ENCODE measurements at places on chromosomes 7 and 10.

DNA sequence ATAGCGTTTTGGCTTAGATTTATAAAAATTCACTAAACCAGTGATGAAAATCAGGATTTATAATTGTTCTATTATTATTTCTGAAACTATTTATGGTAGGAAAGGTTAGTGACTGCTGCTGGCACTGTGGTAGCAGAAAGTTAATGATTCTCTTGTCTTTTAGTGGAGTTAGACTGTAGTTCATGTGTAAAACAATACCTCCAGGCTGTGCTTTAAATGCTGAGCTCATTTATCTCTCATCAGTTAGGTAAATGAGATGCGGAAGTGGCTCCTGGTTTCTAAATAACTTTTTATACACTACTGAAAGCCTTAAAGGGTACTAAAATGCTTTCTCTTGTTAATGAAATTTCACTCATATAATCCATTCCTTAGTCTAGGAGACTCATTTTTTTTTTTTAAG lies 326.8 kb upstream of the POT1 start:
- no peak for DNase-seq

GRCh38 chr7:32891043-32891799 lies at the start of gene KBTBD2:
Gene KBTBD2 (minus strand): TSS chr7:32891760. CDS start chr7:32879604, 12,156 bp downstream.
- peak; percentile 61 for DNase-seq

DNA sequence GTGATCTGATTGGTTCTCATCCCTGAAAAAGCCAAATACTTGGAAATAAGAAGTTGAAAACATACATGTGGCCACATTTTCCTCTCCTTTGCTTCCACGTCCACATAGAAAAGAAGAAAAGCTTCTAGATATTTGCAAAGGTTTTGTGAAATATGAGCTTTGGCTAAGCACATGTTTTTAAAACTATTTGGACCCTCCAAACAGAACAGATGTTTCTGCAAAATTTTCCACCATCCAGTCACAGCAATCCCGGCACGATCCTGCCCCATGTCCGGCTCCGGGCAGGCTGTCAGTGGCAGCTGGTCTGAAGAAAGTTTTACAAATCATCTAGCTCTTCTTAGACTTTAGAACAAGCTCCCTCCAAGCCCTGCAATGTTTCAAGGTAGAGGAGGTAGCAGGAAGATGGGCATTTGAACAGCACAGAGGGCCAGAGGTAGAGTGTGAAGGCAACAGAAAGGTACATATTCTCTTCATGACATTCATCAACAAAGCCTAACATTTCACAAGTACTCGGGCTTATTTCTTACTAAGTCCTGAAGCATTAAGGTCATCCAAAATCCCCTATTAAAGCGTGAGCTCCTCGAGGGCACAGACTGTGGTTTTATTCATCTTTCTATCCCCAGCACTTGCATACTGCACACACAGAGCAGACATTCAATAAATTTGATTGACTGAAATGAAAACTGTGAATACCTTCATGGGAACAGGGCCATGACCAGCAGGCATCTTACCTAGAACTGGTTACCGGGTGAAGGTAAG lies 110.1 kb downstream of the JAZF1 start:
- no peak for DNase-seq

GRCh38 chr7:18771834-18772566 lies 276.5 kb downstream of the HDAC9 start:
- DNase-seq, result no peak

GRCh38 chr10:3623746-3624145 lies 161.3 kb downstream of the KLF6 start:
- no peak for DNase-seq

DNA sequence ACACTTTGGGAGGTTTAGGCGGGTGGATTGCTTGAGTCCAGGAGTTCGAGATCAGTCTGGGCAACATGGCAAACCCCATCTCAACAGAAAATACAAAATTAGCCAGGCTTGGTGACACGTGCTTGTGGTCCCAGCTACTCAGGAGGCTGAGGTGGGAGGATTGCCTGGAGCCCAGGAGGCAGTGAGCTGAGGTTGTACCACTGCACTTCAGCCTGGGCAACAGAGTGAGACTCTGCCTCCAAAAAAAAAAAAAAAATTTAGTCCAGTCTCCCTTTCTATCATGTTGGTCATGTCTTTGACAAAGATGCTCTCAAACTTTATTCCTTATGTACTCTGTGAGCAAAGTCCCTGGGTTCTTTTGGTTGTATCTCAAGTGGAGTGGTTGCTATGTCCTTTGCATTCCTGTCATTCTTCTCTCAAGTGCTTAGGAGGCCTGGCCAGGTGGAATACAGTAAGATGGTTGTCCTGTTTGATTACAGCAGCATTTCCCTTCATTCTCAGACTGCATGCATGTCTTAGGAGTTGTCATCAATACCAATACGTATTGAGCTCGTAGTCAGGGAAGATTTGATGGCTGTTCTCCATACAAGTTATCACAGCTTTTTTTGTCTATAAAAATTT lies 85.7 kb downstream of the MMRN2 start:
- DNase-seq, result no peak

DNA sequence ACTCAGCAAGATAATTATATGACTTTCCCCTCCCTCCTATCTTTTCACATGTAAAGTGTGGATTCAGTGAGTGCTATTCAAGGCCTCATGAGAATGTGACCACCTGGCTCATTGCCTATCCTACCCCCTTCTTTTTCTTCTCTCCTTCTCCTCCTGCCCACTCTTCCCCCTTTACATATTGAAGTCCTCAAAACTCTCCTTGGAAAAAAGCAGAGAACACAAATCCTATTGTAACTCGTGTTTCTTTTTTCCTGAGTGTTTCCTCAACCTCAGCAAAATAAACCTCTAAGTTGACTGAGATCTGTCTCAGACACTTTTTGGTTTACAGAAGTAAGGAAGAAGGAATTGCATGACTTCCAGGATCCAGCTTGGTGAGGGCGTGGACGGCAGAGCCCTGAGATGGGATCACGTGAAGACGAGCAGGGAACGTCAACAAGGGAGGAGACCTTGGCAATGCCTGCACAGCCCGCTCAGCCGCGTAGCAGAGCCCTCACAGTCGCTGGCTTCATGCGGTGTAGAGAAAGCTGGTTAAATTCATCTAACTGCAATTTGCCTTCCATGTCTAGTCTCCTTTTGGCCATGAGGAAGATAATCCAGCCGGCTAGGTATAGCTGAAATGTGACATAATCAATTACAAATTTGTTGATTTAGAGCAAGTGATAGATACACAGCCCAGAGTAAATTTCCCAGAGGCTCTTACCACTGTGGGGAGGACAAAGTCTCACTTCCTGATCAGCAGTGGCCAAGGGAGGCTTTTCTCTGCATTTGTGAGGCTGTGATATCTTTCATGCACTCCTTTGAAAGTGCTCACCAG lies 75.7 kb downstream of the LYZL2 start:
- DNase-seq, result no peak

- no peak for DNase-seq
Observed at GRCh38 chr7:117165656-117166055, 157.2 kb downstream of the WNT2 start.

GRCh38 chr10:31030260-31030659 lies 1.4 kb downstream of the ZNF438 start:
- DNase-seq, result no peak

DNA sequence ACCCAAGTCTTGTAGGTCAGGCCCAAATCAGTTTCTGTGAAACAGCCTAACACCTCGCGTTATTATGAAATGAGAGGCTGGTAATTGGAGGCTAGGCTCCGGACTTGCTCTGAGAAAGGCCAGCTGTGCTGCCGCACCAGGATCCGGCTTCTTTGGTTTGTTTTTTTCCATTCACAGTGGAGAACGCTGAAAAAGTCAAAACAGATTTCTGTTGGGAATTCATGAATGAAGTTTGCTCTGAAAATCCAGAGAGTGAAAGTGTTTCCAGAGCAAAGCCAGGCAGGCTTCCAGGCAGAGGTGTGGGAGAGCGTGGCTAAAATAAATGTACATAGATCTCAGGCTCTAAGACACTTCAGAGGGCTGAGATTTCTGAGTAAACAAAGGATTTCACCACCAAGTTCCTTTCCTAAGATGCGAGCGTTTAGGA lies 240.1 kb downstream of the TRIL start:
- DNase-seq, result no peak

GRCh38 chr7:98278408-98278807 lies 3.1 kb upstream of the BRI3 start:
- no peak for DNase-seq

DNA sequence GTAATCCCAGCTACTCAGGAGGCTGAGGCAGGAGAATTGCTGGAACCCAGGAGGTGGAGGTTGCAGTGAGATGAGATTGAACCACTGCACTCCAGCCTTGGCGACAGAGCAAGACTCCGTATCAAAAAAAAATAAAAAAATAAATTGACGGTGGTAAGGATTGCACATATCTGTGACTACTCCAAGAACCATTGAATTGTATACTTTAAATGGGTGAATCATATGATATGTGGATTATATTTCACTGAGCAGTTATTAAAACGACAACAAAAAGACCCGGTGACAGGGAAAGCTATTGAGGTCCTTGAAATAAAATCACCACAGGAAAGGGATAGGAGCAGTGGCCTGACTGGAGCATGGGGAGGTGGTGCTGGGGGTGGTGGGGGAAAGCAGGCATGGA lies 31.2 kb upstream of the COMTD1 start:
- no peak for DNase-seq

GRCh38 chr10:71266147-71266917 lies 52.7 kb upstream of the SLC29A3 start:
- no peak for DNase-seq

DNA sequence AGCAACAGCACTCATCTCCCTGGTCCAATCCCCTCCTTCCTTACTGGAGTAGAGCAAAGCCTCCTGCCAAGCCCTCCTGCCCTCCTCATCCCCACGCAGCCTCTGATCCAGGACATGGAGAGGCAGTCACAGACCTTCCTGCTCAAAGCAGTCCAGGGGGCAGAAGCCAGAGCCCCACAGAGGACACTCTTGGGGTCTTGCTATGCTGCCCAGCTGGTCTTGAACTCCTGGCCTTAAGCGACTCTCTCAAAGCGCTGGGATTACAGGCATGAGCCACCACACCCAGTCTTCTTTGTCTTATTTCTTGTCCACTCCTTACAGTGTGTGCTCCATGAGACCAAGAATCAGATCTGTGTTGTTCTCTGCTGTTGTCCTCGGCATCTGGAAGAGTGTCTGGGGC lies 26.6 kb upstream of the MNX1 start:
- no peak for DNase-seq

Data from stimulated activated CD8-positive, alpha-beta memory T cell treated with anti-CD3 and anti-CD28 coated beads, Interleukin-2, amount 100 ng/mL, for 1 hour (primary cell).